ENCODE measurements at places on chromosomes 16 and 17. TPM values are rescaled to one million over a fixed set of nuclear protein-coding genes. Genes with fewer than 3 reads are reported as not detected.

The TERB1 gene
- 0.49 TPM for total RNA-seq

DNA sequence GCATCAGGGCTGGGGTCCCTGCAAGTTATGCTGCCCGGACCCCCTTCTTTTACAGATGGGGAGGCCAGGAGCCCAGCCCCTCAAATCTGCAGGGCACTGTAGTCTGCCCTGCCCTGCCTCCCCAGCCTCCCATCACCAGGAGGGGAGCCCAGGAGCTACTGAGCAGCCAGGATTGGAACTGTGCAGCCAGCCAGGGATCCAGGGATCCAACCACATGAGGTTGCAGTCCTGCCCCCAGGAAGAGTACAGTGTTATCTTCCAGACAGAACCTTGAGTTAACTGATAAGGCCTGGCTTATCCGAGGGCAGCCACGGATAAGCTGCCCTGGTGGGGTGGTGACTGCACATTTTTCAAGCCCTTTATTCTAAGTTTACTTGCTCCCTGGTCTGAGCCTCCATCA lies 11.4 kb upstream of the NDRG4 start:
- no peak for ATAC-seq

DNA sequence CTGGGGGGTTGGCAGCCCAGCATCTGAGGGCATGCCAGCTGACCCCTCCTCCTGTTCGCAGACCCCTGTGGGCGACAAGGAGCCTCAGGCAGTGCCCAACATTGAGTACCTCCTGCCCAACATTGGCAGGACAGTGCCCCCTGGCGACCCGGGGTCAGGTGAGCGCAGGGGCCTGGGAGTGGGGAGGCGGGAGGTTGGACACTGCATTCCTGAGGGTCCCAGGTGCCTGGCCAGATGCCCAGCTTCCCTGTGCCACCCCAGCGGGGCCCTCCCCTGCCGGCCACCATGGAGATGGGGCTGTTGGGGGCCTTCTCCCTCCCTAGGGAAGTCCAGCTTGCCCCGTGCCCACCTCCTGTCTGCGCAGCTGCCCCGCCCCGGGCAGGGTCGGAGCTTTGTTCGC lies 70.1 kb downstream of the ARHGAP23 start:
- ATAC-seq = no peak

GRCh38 chr17:61291451-61292285 lies 108.0 kb upstream of the TBX2 start:
- no peak for ATAC-seq

DNA sequence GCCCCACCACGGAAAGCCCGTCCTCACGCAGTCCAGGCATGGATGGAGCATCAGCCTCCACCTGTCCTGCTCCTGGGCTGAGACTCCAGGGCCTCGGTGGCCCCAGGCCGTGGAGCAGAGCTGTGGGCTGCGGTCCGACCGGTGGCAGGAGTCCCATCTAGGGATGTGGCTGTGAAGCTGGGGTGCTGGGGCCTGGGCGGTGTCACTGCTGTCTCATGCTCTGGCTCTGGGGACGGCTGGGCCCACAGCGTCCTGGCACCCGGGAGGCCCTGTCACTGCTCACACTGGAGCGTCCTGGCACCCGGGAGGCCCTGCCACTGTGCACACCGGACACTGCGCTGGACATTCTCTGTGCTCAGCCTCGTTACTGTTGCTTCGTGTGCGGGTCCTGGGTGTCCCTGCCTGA lies 8.4 kb downstream of the BAIAP2 start:
- no peak for ATAC-seq

- no peak for ATAC-seq
Observed at GRCh38 chr17:74566132-74566753, 1.1 kb downstream of the CD300H start.

The CYTH1 gene
- 33.1 TPM for total RNA-seq

DNA sequence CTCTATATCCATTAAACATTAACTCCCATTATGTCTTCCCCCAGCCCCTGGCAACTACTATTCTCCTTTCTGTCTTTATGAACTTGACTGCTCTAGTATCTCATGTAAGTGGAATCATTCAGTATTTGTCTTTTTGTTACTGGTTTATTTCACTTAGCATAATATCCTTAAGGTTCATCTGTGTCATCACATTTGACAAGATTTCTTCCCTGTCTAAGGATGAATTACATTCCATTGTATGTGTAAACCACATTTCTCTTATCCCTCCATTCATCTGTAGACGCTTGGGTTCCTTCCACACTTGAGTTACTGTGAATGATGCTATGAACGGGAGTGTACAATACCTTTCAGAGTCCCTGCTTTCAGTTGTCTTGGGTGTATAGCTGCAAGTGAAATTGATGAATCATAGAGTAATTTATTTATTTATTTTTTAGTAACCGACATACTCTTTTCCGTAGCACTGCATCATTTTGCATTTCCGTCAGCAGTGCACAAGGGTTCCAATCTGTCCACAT lies 399.7 kb upstream of the RBFOX1 start:
- ATAC-seq = no peak

The DPEP3 gene
- not detected for total RNA-seq

GRCh38 chr16:28202147-28202746 lies 9.5 kb downstream of the XPO6 start:
- ATAC-seq = no peak

DNA sequence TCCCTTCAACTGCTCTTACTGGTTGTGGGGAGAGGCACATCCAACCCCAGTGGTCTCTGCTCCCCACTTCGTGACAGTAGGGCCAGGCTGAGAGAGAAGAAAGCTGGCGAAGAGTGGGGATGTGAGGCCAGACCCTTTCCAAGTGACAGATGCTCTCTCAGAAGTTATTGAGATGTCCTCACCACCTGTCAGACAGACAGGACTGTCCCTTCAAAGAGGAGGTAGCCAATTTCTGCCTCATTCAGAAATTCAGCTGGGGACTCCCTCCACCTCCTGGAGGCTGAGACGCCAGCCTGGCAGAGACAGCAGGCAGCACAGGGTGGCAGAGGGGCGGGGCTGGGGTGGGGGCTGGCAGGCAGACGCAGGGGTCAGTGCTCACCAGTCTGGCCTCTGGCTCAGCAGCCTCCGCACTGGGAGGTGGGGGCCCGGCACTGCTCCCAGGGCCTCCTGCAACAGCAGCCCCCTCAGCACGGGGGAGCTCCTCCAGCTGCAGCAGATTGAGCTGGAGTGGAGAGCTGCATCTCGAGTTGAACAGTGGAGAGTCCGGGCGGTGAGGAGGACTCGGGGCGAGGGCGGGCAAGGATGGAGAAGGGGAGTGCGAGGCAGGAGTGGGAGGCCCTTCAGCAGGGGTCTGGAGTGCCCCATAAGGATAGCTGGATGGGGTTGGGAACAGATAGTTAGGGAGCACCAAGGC lies 9.2 kb downstream of the PER1 start:
- ATAC-seq = no peak

GRCh38 chr17:61240851-61241468 lies 158.7 kb upstream of the TBX2 start:
- no peak for ATAC-seq

GRCh38 chr17:8927395-8927794 lies 38.1 kb downstream of the PIK3R5 start:
- no peak for ATAC-seq

- no peak for ATAC-seq
Observed at GRCh38 chr16:82300374-82300951, 130.4 kb upstream of the MPHOSPH6 start.

DNA sequence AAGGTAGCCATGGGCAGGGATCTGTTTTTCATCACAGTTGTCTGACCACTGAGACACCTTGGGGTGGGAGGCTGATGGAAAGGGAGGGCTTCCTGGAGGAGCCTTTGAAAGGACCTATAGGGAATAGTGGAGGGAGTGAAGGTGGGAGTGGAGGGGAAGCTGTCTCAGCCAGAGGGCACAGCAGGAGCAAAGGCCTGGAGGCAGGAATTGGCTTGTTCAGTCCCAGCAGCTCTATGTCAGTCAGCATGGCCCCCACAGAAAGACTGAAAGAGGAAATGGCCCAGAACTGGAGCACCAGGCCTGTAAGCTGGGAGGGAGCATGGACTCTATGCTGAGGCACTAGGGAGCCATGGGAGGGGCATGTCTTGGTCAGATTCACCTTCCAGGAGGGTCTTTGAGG lies 12.8 kb upstream of the CBFB start:
- no peak for ATAC-seq

GRCh38 chr17:44187131-44187899 lies 543 bp downstream of the TMUB2 start:
- ATAC-seq = peak; percentile 43

The ITGA2B gene
- total RNA-seq = 2.4 TPM

The CYGB gene
- 4.2 TPM for total RNA-seq

The CASKIN1 gene
- 9.1 TPM for total RNA-seq

GRCh38 chr16:81357711-81358260 lies 43.0 kb downstream of the GAN start:
- no peak for ATAC-seq

GRCh38 chr17:60095381-60095780 lies 16.7 kb upstream of the HEATR6 start:
- no peak for ATAC-seq

- no peak for ATAC-seq
Observed at GRCh38 chr16:54526087-54526486, 239.5 kb upstream of the IRX3 start.

The EME1 gene
- total RNA-seq = 14.5 TPM

DNA sequence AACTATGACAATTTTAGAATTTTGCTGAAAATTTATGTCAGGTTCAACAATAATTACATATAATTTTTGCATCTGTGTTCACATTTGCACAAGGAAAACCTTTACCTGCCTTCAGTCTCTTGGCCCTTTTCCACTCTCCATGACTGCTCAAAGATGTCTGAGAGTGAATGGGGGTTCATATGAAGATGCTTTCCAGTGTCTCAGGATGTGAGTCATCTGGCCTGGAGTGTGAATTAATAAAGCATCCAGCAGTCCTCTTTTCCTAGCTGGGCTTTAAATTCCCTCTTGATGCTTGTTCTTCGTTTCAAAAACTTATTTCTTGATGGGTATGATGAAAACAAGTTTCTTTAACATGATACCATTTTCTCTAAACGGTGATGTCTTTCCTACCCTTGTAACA lies 99.9 kb downstream of the CDK5R1 start:
- ATAC-seq = no peak

DNA sequence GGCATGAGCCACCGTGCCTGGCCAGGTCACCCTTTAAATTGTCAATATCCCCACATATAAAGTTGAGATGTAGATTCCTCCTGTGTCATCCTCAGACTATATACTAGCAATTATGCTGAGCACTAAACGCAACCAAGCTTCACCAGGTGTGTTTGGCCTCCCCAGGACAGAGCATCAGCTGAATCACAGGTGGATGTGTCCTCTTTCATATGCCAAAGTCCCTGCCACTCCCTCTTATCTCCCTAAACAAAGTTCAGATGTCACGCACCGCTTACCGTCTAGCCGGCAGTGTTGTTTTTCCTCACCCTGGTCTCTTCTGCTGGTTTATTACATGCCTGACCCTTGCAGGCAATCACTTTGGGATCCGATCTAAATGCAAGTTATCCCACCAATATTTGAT lies 43.8 kb upstream of the ARHGAP44 start:
- ATAC-seq = no peak

DNA sequence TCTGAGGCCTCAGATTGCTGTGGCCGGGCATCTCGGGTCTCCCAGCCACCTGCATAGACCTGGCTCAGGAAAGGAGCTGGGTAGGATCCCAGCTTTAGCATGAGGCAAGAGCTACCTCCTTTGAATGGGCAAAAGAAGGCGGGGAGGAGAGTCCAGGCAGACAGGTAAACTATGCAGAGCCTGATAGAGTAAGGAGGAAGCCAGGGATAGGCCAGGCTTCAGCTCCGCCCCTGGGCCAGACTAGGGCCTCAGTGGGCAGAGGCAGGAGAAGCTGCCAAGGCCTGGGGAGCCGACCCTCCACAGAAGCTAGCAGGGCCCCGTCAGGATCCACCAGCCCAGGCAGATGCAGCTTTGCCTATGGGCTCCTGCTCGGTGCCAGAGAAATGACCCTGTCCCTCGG lies 22.6 kb upstream of the UBE2G1 start:
- ATAC-seq = peak; percentile 18

Measured in motor neuron (in vitro differentiated cells).